ENCODE measurements at places on chromosomes 12 and 14. TPM values are rescaled to one million over a fixed set of nuclear protein-coding genes. Genes with fewer than 3 reads are reported as not detected.

GRCh38 chr12:75921622-75922289, 109.8 kb downstream of the PHLDA1 start:
- ATAC-seq = peak; percentile 24

DNA sequence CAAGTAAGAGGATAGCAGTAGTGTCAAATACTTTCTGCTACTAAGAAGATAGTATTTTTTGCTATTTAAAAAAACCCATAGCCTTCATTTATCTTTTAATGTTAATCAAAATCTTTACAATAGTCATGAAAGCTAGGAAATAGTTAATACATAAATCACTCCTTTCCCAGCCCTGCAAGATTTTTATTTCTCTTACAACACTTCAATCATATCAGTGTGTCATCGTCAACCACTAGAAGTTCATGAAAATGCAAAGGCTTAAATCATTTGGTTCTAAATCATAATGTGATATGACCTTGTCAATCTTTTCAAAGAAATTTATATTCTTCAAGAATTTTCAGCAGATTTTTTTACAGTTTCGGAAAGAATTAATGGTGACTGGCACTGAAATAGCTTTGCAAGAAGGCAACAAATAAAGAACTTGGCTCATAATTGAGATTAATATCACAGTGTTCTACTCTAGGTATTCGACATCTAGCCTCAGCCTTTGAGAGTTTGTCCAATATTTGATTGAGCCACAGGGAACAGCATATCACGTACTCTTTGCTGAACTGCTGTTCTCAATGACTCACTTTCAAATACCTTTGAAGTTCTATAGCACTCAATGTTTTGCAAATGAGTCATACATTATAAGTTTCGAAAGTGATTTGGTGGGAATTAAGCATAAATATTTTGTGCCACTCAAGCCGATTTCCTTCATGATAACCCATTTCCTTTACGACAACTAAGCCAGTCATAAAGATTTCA, 384.0 kb upstream of the FOXG1 start:
- no peak for ATAC-seq

GRCh38 chr14:81990312-81990761, 456.7 kb upstream of the SEL1L start:
- no peak for ATAC-seq

DNA sequence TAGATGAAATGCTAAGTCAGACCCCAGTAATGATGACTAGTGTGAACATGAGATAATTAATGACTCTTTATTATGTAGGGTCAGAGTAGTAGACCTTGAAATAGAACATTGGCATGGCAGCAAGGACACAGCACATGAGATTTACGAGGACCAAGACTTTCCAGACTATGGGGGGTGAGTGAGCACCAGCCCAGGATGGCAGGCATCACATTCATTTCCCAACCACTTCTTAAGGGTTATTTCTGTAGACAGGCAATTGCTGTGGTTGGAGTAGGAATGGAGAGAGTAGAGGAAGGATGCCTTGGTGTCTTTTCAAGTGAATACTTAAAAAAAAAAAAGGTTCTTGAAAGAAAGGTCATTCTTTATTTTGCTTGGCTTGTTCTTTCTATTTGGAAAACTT, 189.4 kb upstream of the DYRK2 start:
- no peak for ATAC-seq

IL26 gene
- not detected for total RNA-seq

TAS2R46 gene
- 1.2 TPM for total RNA-seq

GPR84 gene
- 0.98 TPM for total RNA-seq
